Psoas muscle (tissue), 8 donors: ENCODE measurements at places on chromosomes 5 and 9. TPM values are rescaled to one million over a fixed set of nuclear protein-coding genes. Genes with fewer than 3 reads are reported as not detected.

DNA sequence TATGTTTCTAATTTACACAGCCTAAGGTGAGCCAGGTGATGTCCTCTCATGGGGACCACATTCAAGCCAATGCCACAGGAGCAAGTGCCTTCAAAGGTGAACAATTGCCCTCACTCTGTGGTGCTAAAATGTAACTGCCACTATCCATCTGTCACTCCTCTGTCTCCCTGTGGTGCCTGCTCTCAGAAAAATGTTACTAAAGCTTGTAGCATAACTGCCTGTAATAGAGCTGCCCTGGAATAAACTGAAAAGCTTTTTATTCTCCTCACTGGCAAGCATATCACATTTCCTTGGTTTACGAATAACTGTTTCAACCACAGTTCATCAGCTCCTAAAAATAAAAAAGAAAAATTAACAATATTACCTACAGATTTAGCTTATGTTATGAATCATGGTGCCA, 142.4 kb downstream of the ST8SIA4 start:
- H3K4me3 ChIP-seq: no peak overlapping the region
- no peak for DNase-seq
- no peaks in the 10 kb centered on the region for H3K36me3 ChIP-seq
- H3K27me3 ChIP-seq: no peaks in the 10 kb centered on the region
- H3K27ac ChIP-seq: no peak overlapping the region
- no peaks in the 10 kb centered on the region for H3K4me1 ChIP-seq

GRCh38 chr9:85630676-85631075, 111.1 kb downstream of the AGTPBP1 start:
- no peak overlapping the region for H3K4me3 ChIP-seq
- no peak overlapping the region for H3K27ac ChIP-seq
- peaks cover 15% of the 10 kb centered on the region for H3K36me3 ChIP-seq
- no peak for DNase-seq
- no peaks in the 10 kb centered on the region for H3K27me3 ChIP-seq

DNA sequence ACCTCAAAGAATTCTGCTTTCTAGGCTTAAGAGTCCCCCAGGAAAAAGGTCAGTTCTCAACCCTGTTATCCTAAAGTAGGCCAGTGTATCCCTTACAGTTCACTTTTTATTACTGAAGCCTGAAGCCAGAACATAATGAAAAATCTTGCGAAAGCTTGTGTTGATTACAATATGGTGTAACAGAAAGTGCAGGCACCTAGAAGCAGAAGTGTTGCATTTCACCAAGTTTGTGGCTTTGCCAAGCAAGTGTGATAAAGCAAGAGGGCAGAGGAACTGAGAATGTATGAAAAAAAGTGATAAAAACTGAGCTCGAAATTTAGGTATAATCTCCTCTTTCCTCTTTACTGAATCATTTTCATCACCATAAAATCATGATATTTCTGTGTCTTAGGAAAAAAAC, 26.2 kb downstream of the AGTPBP1 start:
- peak overlapping the region; percentile 42 for H3K27ac ChIP-seq
- H3K4me3 ChIP-seq: no peak overlapping the region
- DNase-seq: no peak
- H3K4me1 ChIP-seq: peaks cover 17% of the 10 kb centered on the region
- no peaks in the 10 kb centered on the region for H3K27me3 ChIP-seq
- H3K36me3 ChIP-seq: no peaks in the 10 kb centered on the region

DNA sequence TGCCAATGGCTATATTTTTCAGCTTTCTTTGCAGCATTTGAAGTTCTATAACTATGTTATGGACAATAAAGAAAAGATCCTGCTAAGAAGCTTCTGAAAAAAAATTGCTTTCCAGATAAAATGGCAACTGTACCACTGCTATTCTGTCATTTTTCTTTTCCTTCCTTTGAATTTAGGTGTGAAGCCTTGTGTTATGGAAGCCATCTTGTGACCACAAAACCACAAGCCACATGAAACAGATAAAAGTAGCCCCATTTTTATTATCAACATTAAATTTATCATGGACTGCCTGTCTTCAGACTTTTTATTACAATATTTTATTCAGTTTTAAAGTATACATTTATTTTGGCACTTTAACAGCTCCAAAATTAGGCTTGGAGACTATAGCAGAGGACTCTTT, 289.9 kb upstream of the ACTBL2 start:
- no peaks in the 10 kb centered on the region for H3K4me1 ChIP-seq
- DNase-seq: no peak
- H3K36me3 ChIP-seq: no peaks in the 10 kb centered on the region
- H3K27me3 ChIP-seq: no peaks in the 10 kb centered on the region
- H3K27ac ChIP-seq: no peak overlapping the region

- H3K27ac ChIP-seq: peak overlapping the region; percentile 4
- peaks cover 8% of the 10 kb centered on the region for H3K4me1 ChIP-seq
- no peaks in the 10 kb centered on the region for H3K36me3 ChIP-seq
- H3K4me3 ChIP-seq: no peak overlapping the region
Observed at GRCh38 chr5:91126888-91127287, 256.2 kb downstream of the ARRDC3 start.

DNA sequence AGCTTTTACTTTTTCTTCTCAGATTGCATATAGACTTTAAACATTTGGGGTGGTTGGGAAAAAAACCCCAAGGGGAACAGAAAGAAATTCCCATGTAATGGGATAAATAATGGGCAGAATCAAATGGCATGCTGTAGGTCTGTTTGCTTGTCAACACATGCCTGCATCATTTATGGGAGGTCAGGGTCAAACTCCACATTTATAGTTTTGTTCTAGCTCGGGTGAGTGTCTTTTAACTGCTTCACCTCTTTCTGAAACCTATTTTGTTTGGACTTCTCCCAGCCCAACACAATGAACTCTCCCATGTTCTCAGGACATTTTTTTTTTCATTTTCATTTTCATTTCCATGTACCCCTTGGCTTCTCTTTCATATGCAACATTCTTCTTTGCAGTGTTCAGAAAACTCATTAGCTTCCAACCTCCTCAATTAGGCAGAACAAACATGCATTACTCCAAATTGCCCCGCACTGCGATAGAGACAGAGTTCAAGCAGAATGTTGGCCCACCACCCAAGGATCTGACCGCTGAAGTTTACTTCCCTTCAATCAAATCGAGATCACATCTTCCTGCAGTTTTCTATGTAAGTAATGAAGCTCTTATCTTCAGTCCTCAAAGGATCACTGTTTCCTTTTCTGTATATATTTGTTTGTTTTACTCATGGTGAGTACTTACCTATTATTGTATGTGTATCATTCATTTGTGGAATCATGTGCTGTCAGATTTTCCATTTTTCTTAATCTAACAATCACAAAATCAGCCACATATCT, 354.6 kb downstream of the ZSWIM6 start:
- H3K27me3 ChIP-seq: peaks cover 3% of the 10 kb centered on the region
- no peaks in the 10 kb centered on the region for H3K4me1 ChIP-seq
- DNase-seq: no peak

BTNL8 gene
- 0.46 TPM for total RNA-seq

- H3K27ac ChIP-seq: peak overlapping the region; percentile 84
- H3K36me3 ChIP-seq: peaks cover 4% of the 10 kb centered on the region
- H3K27me3 ChIP-seq: no peaks in the 10 kb centered on the region
- no peak for DNase-seq
Observed at GRCh38 chr5:88743231-88743834, 139.7 kb downstream of the MEF2C start.

DNA sequence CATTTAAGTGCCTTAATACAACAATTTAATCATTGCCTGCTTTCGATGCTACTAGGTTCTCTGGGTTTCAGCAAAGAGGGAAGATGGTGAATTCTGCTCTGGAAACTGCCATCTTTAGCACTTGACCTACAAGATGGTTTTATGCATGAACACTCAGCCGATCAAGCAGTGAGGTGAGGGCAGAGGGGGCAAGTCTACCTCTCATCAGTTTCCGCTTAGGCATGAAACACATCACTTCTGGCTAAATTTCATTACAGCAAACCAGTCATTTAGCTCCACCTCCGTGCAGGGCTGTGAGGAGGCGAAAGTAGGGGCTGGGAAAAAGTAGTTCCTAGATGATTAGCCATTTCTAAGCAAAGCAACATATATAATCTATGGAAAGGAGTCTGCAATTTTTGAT, 1018.0 kb downstream of the CDH18 start:
- no peak overlapping the region for H3K27ac ChIP-seq
- no peaks in the 10 kb centered on the region for H3K27me3 ChIP-seq
- no peaks in the 10 kb centered on the region for H3K4me1 ChIP-seq
- no peak overlapping the region for H3K4me3 ChIP-seq
- H3K36me3 ChIP-seq: no peaks in the 10 kb centered on the region

OR4F3 gene
- not detected for total RNA-seq

DNA sequence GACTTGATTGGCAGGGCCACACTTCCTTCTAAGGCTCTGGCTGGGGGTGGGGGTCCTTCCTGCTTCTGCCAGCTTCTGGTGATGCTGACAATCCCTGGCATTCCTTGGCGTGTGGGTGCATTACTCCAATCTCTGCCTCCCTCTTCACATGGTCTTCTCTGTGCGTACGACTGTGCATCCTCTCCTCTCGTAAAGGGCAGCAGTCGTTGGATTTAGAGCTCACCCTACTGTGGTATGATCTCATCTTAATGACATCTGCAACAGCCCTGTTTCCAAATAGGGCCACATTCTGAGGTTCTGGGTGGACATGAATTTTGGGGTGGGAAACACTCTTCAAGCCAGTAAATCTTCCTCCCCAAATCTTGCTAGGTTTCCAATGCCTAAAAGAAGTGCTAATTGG, 36.8 kb downstream of the ROPN1L start:
- no peaks in the 10 kb centered on the region for H3K27me3 ChIP-seq
- H3K4me3 ChIP-seq: no peak overlapping the region
- no peaks in the 10 kb centered on the region for H3K36me3 ChIP-seq
- H3K4me1 ChIP-seq: no peaks in the 10 kb centered on the region
- H3K27ac ChIP-seq: no peak overlapping the region

GRCh38 chr9:98852961-98853360, 45.5 kb downstream of the GALNT12 start:
- no peak overlapping the region for H3K27ac ChIP-seq
- H3K36me3 ChIP-seq: no peaks in the 10 kb centered on the region
- H3K27me3 ChIP-seq: no peaks in the 10 kb centered on the region
- H3K4me3 ChIP-seq: no peak overlapping the region

- no peaks in the 10 kb centered on the region for H3K36me3 ChIP-seq
- no peak for DNase-seq
- H3K27ac ChIP-seq: peak overlapping the region; percentile 43
- no peak overlapping the region for H3K4me3 ChIP-seq
- H3K4me1 ChIP-seq: peaks cover 73% of the 10 kb centered on the region
Observed at GRCh38 chr5:149757956-149758355, 27.8 kb downstream of the PPARGC1B start.

CNTNAP3 gene
- 0.44 TPM for total RNA-seq

ORM2 gene
- total RNA-seq: not detected

DNA sequence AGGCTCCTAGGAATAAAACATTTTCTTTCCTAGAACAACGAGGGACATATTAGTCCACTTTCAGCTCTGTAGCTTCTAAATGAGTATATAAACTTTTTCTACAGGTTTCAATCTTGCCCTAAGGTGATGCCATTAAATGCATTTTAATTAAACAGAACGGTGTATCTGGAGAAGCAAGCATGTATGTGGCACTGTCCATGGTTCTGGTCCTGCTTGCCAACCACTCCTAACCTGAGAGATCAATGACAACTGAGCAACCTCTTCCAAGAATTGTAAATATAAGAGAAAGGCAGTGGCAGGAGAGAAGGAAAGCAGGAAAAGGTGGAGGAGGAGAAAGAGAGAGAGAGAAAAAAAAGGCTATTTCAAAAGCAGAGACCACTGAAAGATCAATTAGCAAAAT, 95.6 kb upstream of the SPOCK1 start:
- H3K27me3 ChIP-seq: peaks cover 10% of the 10 kb centered on the region
- H3K4me3 ChIP-seq: no peak overlapping the region
- H3K27ac ChIP-seq: no peak overlapping the region
- no peaks in the 10 kb centered on the region for H3K4me1 ChIP-seq
- no peaks in the 10 kb centered on the region for H3K36me3 ChIP-seq
- DNase-seq: no peak

GRCh38 chr5:6682239-6682638, 31.0 kb upstream of the TENT4A start:
- peaks cover 1% of the 10 kb centered on the region for H3K27me3 ChIP-seq
- H3K4me3 ChIP-seq: no peak overlapping the region
- no peaks in the 10 kb centered on the region for H3K36me3 ChIP-seq
- H3K27ac ChIP-seq: no peak overlapping the region
- no peak for DNase-seq

NEUROG1 gene
- not detected for total RNA-seq

DNA sequence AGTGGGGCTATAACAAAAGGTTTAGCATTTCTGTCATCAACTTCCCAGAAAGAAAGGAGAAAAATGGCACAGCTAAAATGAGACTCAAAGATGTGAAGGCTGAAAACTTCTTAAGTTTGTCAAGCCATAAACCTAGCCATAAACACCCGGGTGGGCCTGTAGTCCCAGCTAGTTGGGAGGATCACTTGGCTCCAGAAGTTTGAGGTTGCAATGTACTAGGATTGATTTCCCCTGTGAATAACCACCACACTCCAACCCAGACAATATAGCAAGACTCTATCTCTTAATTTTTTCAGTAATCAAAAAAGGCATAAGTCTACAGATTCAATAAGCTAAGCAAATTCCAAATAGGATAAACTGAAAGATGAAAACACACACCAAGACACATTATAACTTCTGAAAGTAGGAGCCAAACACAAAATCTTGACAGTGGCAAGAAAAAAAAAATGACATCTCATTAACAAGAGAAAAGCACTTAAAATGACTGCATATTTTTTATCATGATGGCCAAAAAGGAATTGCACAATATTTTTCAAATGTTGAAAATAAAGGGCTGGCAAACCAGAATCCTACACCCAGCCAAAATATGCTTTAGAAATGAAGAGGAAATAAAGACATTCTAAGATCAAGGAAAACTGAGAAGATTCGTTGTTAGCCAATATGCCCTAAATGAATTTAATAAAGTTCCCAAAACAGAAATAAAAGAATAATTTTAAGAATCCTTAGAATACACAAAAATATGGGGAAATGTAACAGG, 308.4 kb downstream of the BRINP1 start:
- H3K36me3 ChIP-seq: no peaks in the 10 kb centered on the region
- H3K27ac ChIP-seq: no peak overlapping the region
- no peaks in the 10 kb centered on the region for H3K27me3 ChIP-seq
- no peak for DNase-seq
- H3K4me1 ChIP-seq: no peaks in the 10 kb centered on the region
